HL-60 (cell line): ENCODE measurements at places on chromosomes 2 and 18.

GRCh38 chr2:160322320-160322719 is 122.2 kb upstream of the ITGB6 start:
- no peak for DNase-seq

DNA sequence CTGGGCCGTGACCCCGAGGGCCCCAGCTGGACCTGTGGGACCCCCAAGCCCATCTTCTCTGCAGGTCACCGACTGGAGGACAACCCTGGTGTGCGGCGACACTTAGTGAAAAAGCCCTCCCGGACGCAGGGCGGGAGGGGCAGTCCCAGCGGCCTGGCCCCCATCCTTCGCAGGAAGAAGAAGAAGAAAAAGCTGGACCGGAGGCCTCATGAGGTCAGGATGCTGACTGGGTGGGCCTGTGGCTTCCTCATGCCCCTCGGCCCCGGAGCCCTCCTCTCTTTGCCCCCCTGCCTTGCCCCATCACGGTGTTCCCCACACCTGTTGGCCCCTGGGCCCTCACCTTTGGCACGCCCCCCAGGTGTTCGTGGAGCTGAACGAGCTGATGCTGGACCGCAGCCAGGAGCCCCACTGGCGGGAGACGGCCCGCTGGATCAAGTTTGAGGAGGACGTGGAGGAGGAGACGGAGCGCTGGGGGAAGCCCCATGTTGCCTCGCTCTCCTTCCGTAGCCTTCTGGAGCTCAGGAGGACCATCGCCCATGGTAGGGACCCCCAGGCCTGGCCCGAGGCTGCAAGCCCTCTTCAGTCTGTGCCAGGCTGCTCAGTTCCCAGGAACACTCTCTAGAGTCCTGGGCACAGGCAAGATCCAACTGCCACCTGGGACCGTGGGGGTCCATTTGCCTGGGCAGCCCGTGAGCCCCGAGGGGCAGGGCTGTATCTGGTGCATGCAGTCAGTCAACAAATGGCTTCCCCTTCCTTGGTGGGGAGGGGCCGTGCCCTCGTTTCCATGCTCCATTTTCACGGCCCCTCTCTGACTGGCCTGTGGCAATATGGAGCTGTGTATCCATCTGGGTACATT is 4.7 kb downstream of the SLC4A3 start:
- DNase-seq: no peak

- DNase-seq: peak; percentile 99
Observed at GRCh38 chr18:48896875-48897511, 53.8 kb downstream of the SMAD7 start.

DNA sequence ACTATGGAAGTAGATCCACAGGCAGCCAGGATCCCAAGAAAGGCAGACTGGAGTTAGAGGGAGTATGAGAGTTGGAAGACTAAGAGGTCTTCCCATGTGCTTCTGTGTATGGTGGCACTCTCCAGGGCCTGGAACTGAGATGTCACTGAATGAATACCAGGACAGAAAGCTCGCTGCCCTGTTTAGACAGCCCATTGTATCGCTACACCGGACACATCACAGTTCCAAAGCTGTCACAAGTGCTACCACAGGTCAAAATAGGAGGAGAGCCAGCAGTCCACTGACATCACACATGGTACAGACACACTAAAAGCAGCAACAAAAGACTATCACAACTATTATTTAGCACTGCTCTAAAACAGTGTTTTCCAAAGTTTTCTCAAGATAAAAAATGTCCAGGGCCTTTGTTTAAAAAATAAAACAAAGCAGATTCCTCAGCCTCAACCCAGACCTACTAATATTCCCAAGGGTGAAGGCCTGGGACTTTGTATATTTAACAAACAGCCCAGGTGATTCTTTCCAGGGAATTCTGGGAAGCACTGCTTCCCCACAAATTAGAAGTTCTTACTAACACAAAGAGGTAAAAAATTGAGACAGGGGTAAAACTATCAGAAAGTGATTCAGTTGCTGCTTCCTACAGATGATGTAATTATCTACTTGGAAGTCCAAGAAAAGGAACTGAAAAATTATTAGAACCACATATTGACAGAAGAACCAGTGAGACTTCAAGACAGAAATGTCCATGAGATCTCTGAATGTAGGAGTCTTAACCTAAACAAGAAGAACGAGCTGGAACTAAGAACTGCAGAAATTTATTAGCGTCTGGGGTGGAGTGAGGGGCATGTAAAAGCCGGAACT is 116.0 kb downstream of the DTNB start:
- peak; percentile 69 for DNase-seq

DNA sequence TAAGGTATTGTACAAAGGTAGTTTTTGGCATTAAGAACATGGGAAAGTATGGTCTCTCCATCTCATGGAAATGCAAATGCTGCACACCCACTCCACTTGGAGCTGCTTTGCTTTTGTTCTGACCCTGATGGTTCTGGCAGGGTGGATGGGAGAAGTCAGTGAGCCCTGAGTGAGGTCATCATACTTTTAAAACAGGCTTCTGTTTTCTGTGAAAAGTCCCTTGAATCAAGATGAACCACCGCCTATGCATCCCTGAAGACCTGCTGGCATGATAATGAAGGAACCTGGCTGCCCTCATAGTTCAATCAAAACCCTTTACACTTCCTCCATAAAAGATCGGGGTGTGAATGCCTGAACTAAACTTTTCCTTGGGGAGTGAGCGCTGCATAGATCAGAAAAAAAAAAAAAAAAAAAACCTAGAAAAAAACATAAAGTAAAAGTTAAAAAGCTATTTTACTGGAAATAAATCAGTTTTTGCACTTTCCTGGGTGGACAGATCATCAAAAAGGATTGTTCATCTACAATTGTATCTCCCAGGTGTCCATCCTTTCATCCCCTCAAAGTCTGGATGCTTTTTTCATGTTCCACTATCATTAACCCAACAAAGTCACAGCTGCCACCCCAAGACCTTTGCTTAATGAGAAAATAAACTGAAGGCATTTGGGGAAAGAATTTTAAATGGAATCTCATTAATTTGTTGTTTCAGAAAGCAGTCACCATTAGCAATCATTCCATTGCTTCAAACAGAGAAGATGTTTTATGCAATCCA is 728.1 kb upstream of the DDX18 start:
- DNase-seq: no peak

GRCh38 chr2:187867165-187867564 is 312.9 kb upstream of the TFPI start:
- DNase-seq: no peak

DNA sequence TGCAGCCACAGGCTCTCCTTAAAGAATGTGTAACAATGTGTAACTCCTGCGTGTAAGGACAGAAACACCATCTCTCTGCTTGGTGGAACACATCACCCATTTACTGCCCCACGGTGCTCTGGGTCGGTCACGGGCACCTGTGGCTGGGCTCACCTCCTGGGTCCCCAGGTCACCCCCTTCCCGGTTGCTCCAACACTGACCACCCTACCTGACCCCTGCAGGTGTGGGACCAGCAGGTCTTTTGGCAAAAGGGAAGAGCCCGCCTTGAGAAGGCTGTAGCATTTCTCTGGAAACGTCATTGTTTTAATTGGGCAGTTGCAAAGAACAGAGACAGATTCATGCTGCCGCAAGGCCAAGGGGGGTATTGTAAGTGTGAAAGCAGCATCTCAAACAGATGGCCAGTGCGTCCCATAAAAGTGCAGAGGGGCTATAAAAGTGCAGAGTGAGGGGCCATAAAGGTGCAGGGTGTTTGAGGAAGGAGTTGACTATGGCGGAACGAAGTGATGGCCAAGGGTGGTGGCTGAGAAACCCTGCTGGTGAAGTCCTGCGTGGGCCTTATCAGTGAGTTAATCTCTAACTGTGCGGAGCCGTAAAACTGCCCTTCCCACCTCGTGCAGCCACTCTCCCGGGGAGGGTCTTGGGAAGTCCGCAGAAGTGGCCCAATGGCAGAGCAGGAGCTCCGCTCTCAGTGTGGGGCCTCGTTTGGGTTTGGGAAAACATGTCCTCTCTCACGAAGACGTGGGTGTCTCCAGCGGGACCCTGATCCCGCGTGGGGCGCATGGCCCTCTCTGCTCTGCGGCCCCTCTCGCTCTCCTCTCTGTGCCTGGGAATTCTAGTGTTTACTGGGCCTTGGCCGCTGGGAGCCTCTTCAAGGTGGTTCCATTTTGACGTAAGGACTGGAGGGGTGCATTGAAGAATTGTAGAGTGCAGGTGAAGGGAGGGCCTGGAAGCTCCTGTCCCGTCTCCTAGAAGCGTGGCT is 13.7 kb upstream of the NEU4 start:
- no peak for DNase-seq

DNA sequence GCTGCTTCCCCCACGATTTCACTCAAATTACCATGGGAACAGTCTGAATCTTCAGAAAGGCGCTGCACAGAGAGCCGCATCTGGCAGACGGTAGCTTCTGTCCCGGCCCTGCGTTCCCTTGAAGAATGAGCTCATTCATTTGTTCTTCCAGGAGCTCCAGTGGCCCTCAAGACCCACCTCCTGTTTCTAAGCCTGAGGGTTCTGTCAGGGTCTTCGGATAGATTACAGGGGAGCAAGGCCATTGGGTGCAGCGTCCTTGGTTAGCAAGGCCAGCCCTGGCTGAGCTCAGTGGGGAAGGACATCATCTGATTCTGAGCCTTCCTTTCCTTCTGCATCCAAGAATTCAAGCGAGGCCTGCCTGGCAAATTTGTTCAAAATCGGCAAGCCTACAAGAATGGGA is 111.9 kb downstream of the PDCL3 start:
- no peak for DNase-seq

DNA sequence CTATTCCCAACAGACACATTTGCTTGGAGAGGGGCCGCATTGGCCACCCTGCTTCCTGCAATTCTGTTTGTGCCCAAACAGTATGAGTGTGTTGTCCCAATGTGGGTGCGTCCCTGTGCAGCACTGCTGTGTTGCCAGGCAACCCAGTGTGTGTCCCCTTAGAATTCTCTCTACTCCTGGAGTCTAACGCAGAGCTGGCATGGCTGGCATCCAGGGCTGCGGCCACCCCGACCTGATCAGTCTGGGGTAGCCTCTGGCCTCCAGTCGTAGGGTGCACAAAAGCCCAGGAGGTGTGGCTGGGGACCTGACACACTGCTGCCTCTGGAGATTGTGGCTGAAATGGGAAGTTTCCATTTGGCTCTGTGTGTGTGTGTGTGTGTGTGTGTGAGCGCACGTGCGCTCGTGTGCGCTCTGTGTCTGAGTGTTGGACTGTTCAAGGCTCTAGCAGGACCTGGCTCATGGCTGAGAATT is 48.0 kb downstream of the TEX44 start:
- DNase-seq: peak; percentile 83

DNA sequence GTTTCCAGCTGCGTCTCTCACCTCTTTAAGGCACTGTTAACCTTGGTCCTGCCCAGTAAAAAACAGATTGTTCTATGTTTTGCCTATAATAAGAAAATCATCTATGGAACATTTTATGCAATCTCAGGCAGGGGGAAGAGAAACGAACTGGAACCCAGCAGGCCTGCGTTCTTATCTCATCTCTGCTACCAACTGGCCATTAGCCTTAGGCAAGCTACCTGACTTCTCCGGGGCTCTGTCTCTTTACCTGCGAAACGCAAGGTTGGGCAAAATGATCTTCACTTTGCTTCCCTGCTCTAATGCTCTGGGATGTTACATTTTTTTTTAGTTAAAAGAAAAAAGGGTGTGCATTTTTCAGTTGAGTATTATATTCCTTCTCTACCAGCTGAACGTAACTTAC is 70.5 kb upstream of the WIPF1 start:
- no peak for DNase-seq

GRCh38 chr2:200454927-200455801 is 54.7 kb downstream of the KCTD18 start:
- DNase-seq: no peak

DNA sequence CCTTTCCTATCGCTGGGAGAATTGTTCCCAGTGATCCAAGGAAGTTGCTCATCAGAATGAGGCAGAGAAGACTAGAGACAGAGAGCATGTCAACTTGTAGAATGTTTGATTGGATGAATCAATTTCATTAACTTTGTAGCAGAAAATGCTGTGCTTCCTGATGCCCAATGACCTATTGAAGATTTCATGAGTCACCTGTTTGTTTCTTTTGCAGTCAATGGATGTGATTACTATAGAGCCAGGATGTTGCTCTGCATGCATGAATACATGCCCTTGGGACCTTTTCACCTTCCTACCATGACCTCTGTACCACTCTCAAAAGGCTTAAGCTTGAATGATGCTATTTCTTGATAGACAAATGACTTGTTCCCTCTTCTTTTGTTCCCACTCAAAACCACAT is 23.3 kb downstream of the SCG2 start:
- no peak for DNase-seq

DNA sequence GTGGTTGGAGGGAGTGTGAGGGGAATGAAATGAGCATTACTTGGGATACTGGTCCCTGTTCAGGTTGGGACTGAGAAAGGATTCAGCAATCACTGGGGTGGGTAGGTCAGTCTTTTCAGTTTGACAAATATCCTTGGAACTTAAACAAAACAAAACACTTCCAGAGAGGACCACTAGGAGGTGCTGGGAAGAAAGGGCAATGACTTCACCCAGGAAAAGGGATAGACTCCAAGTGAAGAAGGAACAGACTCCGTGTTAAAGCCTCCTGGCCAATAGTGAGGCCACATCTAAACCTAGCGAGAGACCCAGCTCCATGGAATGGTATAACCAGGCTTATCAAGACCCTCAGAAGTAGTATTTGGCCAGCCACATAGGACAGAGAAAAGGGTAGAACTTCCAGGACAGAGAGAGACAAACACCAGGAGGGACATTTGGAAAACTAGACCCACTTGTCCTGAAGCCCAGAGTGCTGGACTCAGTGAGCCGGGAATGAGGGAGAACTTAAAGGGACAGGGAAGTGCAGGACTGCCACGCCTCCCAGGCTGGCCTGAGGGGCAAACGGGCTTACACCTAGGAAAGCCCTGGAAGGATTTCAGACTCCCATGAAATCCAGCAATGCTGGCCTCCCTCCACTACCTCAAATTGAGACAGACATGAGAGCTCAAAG is 19.6 kb upstream of the KCNG3 start:
- no peak for DNase-seq

- peak; percentile 5 for DNase-seq
Observed at GRCh38 chr2:216109962-216110614, 940 bp downstream of the XRCC5 start.

- DNase-seq: no peak
Observed at GRCh38 chr2:118791483-118791882, 56.0 kb downstream of the EN1 start.

DNA sequence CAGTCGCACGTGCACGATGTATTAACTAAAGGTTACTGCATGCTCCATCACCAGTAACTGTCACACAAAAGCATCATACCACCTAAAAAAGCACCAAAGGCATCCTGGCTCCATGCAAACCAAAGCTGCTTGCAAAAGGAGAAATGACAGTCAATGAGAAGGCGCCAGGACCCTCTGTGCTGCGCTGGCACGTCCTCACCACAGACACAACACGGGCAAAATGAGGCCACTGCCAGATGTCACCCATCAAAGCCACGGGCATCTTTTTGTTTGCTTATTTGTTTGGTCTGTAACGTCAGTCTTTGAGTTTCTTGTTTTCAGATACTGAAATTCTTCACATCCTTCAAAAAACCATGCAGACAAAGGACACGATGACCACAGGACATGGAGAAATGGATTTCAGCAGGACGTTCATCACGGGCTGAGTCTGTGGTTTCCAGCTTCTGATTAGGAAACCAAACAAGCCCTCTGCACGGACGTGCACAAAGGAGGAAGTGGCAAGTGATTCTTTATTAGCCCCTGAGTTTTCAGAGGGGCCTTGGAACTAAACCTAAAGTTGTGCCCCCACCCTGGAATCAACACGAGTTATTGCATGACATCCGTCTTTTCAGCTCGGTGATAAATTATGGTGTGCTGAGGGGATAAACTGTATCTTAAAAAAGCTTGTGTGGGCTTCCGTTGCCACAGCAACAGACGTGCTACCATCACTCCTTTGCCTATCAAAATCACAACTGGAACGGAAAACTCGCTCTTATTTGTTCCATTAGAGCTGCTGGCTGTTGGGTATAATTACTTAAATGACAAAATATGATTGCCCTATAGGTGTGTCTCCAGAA is 181.8 kb downstream of the EIPR1 start:
- DNase-seq: peak; percentile 17
